ENCODE measurements at places on chromosomes 2 and 18.

GRCh38 chr2:224885291-224885690, 157.0 kb downstream of the DOCK10 start:
- DNase-seq = no peak

GRCh38 chr2:96954011-96954846, 32.2 kb downstream of the FAM178B start:
- no peak for DNase-seq

GRCh38 chr2:30034052-30034775, 112.6 kb upstream of the YPEL5 start:
- no peak for DNase-seq

DNA sequence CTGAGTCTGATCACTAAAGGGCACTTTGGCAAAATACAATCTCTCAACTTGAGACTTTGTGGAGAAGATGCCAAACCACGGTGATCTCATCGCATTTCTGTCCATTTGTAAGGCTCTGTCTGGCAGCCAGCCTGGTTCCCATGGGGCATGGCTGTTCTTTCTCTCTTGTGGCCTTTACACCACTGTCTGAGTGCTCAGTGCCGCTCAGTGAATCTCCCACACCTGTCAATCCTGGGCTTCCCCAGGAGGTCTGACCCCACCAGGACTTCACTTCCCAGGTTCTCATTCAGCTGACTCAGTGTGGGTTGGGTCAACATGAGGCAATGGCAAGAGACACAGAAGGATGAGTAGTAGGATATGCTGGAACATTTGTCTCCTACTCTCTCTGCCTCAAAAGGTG, 96.8 kb upstream of the TRIB2 start:
- no peak for DNase-seq

- no peak for DNase-seq
Measured at GRCh38 chr18:63098018-63098981, 221.3 kb downstream of the BCL2 start.

- no peak for DNase-seq
Measured at GRCh38 chr2:208426412-208427045, 19.9 kb downstream of the PTH2R start.

GRCh38 chr2:63792530-63792929, 49.2 kb upstream of the UGP2 start:
- DNase-seq = no peak

DNA sequence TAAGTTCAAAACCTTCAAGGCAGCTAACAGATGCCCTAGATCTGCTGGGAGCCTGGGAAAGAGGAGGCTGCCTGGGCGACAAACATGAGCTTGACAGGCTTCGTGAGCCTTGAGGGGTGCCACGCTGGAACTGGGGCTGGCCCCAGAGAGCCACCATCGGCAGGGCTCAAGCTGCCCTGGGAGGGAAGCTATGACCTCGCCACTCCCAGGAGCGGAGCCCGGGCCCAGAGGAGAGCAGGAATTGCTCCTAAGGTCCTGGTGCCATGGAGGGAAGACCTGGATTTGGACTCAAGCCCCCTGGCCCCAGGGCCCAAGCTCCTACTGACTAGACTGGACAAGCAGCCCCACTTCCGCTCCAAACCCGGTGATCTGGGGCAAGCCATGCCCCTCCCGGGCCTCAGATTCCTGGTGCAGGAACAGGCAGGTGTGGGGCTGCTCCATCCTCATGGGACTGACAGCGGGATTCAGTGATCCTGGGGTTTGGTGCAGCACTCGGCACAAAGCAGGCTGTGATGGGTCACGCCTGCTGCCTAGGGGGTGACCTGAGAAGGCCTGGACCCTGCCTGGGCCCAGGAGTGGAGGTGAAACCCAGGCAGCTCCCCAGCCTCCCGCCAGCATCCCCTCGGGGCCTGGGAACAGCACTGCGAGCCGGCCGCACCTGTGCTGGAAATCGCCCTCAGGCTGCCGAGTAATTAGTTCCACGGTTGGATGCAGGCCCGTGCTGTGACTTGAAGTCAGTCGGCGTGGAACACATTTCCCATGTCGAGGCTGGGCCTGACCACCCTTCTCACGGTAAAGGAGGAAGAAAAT, 246.9 kb downstream of the NDUFA10 start:
- DNase-seq = no peak

GRCh38 chr2:145411493-145411892, 891.6 kb upstream of the ZEB2 start:
- DNase-seq = no peak

DNA sequence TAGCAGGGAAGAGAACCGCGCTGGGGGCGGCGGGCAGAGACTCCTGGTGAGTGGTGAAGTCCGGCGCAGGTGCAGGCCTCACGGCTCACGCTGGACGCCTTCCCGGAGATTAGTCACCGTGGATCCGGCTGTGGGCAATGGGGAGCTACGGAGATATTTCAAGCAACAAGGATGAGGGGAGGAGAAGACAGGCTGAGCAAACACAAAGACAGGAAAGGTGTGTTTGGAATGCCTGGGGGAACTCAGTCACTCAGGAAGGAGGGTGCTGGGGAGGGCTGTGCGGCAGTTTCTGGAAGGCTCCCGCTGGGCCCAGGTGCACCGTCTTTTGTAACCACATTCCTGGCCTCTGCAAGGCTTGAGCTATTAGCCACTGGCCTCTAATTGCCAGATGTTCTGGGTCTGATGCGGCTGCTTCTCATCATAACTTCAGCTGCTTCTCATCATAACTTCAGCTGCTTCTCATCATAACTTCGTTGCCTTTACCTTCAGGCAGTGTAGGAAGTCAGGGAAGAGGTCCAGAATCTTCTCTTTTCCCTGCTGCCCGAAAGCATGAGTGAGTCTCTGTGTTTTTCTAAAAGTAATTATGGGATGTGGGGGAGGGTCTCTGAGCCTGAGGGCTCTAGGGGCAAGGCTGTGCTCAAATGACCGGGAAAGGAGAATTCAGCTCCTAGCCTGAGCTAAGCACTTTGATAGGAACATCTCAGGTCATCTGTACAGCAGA, 118.9 kb downstream of the PXDN start:
- no peak for DNase-seq

DNA sequence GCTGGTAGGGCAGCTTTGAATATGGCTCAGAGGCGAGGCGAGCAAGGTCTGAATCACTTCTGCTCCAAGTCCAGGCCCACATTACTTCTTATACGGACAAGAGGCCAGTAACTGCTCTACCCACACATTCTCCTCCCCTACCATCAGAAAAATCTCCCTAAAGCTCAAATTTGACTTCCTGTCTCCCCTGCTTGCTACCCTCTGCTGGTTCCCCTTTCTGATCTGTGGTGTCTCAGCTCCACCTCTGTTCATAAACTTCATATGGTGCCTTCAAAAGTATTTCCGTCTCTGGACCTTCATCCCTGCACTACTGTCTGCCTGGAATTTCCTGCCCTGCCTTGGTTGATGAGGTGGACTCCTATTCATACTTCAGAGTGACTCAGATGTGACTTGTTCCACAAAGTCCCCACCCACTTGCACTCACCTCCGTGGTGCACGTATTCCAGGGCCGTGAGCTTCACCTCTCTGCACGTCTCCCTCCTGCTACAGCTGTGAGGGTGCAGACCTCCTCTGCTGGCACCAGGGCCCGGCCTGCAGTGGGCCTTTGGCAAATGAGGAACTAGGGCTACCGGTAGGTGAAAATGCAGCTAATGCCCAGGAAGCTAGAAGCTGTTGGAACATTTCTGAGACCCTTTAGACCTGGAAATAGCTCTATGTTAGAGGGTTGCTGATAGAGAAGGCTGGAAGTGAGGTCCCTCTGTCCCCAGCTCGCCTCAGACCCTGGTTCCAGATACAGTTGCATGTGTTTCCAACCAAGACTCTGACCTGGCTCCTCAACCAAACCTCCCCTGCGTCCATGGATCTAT, 24.6 kb upstream of the KCMF1 start:
- no peak for DNase-seq

DNA sequence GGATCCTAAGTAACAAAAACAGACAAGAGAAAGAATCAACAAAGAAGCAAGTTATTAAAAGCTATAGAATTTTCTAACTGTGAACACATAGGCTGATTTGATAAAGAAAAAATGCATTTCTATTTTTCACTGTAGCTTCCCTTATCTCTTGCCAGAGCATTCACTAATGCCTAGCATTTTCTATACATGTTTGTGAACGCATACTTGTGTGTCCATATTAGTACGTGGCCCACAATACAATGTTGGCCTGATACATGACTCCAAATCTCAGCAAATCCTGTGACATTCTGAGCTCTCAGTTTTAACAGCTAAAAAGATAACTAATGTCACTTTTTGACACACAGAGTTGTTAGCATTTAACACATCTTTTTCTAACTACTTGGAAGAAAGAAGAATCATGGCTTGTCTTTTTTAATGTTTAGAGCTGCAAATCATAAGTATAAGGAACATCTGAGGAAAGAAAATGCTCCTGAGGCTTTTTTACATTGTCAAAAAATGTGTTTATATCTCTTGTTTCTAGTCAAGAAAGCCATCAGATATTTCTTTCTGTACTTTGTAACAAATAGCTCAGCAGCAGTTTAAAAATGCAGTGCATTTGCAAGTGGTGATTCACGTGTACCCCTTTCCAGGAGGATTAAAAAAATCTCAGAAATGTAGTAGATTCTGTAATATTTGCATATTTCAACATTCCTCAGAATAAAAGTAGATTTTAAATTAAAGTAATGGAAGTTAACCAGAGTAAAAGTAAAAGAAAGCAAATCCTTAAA, 1646.8 kb upstream of the TMEFF2 start:
- no peak for DNase-seq

DNA sequence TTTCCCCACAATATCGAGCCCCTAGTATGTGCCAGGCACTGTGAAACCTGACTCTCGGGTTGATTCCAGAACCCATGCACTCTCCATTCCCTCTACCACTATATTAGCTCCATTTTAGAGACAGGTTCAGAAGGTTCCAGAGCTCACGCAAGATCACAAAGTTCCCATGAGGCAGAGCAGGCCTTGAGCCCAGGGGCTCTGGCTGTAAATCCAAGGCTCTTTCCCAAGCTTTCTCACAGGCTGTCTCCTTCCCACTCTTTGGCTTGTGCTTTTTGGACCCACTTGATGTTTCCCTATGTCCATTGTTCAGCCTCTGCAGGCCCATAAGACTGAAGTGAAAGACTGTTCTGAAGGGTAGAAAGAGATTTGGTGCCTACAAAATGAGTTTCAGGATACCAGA, 15.7 kb downstream of the KIAA2012 start:
- no peak for DNase-seq

GRCh38 chr2:121596221-121597080, 52.8 kb downstream of the CLASP1 start:
- DNase-seq = no peak

DNA sequence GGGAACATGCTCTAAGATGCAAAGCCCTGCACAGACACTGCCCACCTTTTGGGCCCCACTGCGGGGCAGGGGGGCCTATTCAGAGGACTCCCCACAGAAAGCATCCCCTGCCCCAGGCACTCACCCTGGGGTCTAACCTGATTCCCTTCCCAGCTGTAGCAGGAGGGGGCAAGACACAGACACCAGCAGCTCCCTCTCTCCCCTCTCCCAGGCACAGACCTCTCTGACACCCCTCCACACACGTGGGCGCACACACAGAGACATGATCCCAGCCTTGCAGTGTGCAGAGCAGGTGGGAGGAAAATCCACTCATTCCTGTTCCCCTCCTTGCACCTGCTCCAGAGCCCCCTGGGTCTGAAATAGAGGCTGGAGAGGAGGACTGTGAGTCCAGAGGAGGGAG, 10.7 kb downstream of the TNS1 start:
- DNase-seq = no peak

DNA sequence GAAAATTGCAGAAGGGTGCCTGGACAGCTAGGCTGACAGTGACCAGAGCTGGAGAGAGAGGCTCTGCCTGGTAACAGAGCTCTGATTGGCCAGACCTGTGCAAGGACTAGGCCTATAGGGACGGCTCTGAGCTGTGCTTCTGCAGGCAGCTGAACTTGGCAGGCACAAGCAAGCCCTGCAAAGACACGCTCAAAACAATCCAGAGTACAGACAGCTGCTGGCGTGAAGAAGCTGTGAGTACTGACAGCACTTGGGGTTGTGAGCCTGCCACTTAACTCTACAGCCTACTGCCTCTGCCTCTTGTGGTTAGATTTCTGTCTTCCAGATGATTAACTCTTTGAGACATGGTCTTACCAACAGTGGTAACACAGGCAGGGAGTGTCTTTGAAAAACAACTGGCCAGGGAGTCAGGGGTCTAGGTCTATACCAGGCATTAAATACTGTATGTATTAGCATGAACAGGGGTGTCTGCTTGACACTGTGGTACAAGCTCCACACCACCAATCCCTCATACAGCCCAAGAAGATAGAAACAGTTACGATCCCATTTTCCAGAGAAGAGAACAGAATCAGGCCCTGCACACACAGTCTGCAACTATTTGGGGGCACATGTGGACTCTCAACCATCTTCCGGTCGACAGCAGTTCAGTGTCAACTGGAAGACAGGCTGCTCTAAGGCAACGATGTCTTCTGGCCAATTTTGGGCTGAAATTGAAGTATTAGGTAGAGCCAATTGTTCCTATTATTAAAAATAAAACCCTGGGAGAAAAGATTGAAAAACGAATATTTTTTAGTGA, 568.4 kb downstream of the TNS1 start:
- DNase-seq = peak; percentile 45

- DNase-seq = no peak
Measured at GRCh38 chr2:32719430-32719829, 91.6 kb downstream of the TTC27 start.

DNA sequence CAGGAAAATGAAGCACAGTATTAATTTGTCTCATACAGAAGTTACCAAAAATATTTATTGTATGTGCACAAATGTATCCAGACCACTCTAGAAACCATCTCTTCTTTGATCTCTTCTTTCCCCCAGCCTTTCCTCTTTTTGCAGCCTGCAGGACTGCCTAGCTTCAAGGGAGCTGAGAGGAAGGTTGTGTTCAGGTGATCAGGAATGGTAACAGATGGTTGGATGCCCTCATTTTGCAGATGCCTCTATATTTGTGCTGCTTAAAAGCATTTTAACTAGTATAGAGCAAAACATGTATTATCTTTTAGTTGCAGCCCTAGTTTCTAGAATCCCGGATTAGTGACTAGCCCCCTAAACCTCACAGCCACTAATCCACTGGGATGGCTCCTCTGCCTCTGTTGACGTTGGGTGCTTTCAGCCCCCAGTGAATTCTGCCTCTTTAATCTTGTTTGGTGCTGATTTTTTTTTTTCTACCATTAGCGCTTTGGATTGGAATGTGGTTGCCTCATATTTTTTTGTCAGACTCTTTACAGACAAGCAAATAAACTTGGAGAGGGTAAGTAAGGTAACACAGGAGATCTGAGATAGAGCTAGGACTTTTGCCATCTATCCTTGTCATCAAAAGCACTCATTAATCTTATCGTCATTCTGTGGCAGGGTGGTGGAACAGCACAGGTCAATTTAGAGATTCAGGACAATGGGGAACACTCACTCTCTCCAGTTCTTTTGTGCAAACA, 103.8 kb upstream of the NDUFV2 start:
- no peak for DNase-seq

Measured in progenitor cell of endocrine pancreas (in vitro differentiated cells).